RWPE2 (cell line): ENCODE measurements at places on chromosomes 12 and 14.

DNA sequence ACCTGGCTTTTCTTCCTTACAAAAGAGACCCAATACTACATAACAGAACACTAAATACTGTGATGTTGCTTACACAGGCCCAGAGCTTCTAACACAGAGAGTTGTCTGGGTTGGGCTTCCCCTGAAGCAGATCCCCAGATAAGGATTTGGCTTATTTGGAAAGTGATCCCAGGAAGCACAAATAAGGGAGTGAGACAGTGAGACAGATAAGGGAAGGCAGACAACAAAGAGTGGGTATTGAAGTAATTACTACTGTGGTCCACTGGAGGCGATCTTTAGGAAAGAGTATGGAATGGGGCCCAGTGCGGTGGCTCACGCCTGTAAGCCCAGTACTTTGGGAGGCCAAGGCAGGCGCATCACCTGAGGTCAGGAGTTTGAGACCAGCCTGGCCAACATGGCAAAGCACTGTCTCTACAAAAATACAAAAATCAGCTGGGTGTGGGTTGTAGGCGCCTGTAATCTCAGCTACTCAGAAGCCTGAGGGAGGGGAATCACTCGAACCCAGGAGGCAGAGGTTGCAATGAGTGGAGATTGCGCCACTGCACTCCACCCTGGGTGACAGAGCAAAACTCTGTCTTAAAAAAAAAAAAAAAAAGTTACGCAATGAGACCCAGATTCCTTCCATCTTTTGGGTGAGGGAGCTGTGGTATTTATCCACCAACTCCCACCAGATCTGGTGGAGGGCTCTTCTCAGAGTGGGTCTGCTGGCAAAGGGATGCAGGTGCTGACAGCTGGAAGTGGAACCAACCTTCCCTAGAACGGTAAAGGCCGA lies 10.2 kb upstream of the C12orf43 start:
- no peak for DNase-seq

GRCh38 chr12:105330931-105331804 lies 677 bp downstream of the C12orf75 start:
- no peak for DNase-seq

- DNase-seq: no peak
Observed at GRCh38 chr12:131944601-131945251, 5.0 kb upstream of the EP400 start.

- no peak for DNase-seq
Observed at GRCh38 chr12:44573723-44574122, 302.4 kb downstream of the NELL2 start.

DNA sequence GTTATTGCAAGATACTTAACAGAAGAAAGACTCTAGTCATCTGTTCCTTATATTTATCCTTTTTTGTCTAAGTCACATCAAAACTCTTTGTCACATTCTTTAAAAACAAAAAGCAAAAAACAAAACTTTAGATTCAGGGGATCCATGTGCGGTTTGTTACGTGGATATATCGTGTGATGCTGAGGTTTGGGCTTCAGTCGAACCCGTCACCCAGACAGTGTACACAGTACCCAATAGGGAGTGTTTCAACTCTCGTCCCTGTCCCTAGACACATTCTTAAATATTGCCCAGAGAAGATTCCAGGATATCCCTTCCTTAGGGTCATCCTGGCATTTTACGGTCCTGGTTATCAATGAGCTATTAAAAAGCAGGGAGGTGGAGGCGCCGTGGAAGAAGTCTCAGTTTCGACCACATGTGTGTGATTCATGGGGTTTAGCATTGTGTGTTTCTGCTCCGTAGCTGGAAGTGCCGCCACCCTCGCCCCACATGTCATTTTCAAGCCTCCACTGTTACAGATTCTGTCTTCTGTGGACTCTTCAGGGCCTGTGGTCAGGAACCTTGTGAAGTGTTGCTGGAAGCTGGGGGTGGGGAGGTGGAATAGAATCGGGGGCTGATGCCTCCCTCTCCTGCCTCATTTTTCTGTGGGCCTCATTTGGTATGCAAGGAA lies 19.9 kb downstream of the CCND2 start:
- no peak for DNase-seq
